ENCODE measurements at places on chromosomes 3 and 15.

DNA sequence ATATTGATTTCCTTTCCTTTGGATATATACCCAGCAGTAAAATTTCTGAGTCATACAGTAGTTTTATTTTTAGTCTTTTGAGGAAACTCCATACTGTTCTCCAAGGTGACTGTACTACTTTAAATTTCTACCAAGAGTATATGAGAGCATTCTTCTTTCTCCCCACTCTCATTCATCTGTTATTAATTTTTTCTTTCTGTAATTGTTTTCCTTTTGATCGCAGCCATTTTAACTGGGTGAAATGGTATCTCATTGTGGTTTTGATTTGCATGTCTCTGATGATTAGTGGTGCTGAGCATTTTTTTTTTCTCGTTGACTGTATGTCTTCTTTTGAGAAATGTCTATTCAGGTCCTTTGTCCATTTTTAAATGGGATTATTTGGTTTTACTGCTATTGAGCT, 18.3 kb upstream of the VGLL3 start:
- no peak for DNase-seq

GRCh38 chr3:76615719-76616118, 424.2 kb upstream of the ROBO2 start:
- DNase-seq: no peak

- no peak for DNase-seq
These were observed 18.6 kb upstream of the CNTN3 start for GRCh38 chr3:74633021-74633420.

DNA sequence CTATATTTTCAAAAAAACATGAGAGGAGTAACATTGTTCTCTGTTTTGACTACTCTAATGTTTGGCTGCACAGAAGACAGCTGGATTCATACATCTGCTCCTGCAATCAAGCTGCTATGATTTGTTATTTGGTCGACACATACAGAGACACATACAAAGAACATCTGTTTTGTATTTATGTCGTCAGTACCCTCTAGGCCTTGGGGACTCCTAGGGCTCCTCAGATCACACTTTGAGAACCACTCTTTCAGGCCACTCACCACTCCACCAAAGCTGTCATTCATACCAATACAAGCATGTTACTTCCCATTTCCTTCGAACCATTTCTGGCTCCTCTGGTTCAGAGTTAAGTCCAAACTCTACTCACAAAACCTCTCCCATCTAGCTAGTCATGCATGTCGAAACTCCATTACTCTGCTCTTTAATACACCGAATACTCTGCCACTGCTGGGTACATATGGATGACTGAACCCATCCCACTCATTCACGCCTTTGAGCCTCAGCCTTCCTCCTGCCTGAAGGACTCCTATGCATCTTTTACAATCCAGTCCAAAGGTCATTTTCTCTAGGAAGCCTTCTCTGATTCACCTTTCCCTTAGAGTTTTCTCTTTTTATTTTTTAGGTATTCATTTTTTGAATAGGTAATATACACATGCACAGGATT, 102.9 kb upstream of the ARHGEF3 start:
- DNase-seq: no peak

DNA sequence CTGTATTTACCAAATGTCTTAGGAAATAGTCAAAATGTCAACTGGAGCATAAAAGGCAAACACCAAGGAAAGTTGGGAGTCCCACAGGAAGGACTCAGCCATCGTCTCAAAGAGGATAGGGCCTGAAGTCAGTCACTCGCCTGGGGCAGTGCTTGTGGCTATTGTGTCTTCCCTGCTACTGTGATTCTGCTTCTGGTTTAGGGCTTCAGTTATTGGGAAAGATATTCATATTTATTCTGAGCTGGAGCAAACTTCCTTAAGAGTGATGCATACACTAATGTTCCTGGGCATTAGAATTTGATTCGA, 118.1 kb downstream of the EDEM1 start:
- DNase-seq: no peak

- no peak for DNase-seq
These were observed 86.0 kb upstream of the MFGE8 start for GRCh38 chr15:88998980-88999713.

GRCh38 chr3:152281133-152281713, 12.5 kb downstream of the MBNL1 start:
- DNase-seq: no peak

DNA sequence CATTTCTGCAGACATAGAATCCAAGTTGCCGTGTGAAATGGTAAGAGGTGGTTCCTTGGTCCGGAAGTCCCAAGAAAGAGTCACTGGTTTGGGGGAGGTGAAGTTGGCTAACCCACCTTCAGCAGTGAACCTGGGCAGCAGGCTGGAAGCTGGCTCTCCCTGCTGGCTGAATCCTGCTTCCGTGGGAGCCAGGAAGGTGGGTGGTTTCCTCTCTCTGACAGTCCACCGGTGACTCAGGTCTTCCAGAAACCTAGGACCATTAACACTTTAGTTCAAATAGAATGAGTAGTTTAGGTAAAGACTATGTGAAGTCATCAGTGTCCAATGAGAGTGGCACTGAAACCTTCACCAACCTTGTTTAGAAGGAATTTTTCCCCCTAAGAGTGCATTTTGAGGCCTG, 87.4 kb upstream of the CACNA2D3 start:
- no peak for DNase-seq

GRCh38 chr15:32124726-32125125, 94.4 kb downstream of the CHRNA7 start:
- DNase-seq: no peak

DNA sequence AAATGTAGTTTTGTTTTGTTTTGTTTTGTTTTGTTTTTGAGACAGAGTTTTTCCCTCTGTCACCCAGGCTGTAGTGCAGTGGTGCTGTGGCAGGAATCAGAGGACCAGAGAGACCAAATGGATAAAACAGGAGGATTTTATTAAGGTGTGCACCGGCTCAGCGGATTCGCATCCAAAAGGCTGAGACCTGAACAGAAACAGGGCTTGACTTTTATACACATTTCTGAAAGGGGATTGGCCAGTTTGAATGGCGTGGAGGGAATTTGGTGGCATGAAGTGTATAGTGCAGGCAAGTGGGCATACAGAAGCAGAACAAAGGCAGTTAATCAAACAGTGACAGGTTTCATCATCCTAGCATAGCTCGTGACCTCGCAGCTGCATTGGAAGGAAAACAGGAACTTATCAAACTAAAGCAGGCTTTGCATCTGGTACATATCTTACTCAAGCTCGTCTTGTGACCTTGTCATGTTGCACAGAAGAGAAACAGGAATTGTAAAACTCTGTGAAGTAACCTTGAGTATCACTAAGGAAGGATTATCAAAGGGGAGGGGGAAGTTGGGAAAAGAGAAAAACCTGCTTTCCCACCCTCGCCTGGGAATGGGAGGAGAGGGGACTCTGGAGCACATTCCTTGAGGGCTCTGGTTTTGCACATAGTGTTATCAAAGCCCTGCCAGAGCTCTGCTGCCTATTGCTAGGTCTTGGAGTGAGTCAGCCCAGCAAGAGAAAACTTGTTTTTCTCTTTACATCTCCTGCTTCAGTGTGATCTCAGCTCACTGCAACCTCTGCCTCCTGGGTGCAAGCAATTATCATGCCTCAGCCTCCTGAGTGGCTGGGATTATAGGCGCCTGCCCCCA, 38.5 kb downstream of the C3orf62 start:
- no peak for DNase-seq

- DNase-seq: no peak
These were observed 109.6 kb downstream of the ADCY5 start for GRCh38 chr3:123339302-123339701.

DNA sequence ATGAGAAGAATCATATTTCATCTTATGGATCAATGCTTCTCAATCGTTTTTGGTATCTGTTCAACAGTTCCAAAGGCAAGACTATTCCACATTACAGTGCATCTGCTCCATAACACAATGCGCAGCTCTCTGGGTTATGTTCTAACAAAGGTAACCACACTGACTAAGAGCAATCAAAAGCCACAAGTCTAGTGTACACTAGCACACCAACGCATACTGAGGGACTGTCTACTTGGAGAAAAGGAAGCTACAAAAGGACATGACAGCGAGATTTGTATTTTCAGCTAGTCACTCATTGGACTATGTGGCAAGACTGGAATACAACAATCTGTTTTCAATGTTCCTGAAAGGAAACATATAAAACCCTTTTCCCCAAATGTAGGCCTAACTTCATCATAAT, 35.8 kb downstream of the SETD2 start:
- no peak for DNase-seq

- DNase-seq: no peak
These were observed 796.2 kb downstream of the NAALADL2 start for GRCh38 chr3:175655351-175655750.

GRCh38 chr15:44968475-44968874, 12.0 kb downstream of the TERB2 start:
- no peak for DNase-seq

DNA sequence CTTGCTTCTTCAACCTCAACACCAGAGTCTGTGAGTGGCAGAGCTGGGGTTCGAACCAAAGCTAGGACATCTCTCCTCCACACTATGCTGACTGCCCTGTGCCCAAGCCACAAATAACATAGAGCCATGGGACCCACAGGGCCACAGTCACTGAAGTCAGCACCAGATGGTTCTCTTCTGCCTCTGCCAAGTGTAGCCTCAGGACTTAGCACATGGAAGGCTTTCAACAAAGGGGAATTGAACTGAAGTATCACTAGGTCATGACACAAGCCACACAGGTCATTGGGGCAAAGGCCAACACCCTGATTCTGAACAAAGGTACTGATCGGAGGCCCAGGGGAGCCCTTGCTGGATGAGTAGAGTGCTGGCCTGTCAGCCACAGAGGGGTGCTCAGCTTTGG, 83.6 kb downstream of the BDH1 start:
- no peak for DNase-seq

- DNase-seq: peak; percentile 17
These were observed 63.6 kb downstream of the LINGO1 start for GRCh38 chr15:77568973-77569728.

DNA sequence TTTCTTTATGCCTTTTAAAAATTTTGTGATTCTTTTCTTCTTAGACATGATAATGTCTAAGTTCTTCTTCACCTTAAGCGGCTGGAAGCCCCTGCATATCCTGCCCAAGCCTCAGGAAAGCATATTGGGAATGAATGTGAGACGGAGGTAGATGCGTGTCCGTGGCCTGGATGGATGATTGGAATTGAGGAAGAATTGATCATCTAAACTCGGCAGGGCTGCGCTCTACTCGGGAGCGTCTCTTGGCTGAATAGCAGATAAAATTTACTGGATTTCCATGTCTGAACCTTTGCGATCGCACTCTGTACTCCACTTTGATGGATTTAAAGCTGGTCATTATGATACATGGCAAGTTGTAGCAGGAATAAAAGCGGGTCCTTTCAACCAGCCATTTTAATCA, 406.7 kb upstream of the ONECUT1 start:
- no peak for DNase-seq

DNA sequence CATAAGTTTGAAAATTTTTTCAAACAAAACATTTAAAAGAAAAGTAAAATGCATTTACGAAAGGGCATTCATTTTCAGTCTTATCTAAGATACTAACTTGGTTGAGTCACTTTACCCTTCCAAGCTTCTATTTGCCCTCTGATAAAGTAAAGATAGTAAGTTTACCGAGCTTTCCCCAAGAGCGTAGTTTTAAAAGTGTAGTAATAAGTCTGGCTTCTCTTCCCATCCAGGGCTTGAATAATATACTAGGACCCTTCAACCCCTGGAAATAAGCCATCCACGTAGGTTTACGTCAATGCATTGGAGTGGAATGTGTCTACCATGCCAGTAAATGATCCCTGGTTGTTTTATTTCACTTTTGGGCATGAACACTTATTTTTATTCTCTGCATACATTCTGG, 608.3 kb downstream of the NTRK3 start:
- DNase-seq: no peak

DNA sequence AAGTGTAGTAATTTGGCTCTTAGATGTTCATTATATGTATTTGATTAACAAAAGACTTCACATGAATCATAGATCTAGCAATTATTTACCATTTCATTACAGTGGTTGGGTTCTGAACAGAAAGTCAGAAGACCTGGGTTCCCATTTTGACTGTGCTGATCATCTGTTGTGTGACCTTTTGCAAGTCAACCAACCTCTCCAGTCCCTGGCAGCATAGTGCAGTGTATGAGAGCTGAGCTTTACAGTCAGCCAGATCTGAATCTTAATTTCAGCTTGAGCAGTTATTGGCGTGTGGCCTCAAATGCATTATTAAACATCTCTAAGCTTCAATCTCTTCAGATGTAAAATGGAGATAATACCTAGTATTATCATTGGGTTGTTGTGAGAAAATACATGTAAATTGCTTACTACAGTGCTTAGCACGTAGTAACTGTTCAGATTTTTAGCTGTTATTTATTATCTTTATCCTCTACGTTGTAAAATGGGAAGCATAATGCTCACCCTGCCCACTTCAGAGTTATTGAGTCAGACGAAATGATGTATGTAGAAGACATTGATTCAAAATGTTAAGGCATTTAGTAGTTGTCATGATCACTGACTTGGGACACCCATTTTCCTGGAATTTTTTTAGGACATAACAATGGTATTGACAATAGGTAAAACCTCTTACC, 104.0 kb downstream of the KLHL25 start:
- DNase-seq: no peak

GRCh38 chr3:126665221-126665936, 10.5 kb upstream of the TXNRD3 start:
- no peak for DNase-seq

- DNase-seq: no peak
These were observed 10.1 kb downstream of the MELTF start for GRCh38 chr3:197019535-197019934.

GRCh38 chr15:99906311-99906710, 173.1 kb upstream of the LYSMD4 start:
- DNase-seq: no peak

DNA sequence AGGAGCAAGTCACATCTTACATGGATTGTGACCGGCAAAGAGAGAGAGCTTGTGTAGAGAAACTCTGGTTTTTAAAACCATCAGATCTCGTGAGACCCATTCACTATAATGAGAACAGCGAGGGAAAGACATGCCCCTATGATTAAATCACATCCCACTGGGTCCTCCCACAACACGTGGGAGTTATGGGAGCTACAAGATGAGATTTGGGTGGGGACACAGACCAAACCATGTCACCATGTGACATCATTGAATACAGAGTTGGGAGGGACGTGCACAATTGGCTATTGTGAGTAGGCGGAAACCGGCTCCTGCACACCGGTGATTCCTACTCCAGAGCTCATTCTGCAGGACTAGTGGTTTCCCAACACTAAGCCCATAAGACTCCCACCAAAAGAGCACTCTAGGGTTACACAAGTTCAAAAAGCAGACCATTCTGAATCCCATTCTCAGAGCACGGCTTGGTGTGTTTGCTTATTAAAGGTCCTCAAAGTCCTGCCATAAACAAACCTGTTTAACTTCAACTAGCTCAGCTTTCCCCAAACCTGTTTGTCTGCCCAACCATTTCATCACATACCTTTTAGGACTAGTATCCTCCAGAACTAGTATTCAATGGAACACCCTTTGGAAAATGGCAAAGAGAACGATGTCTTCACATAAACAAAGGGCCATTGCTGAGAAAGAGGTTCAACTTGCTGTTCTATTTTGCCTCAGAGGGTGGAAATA, 167.6 kb downstream of the TLE3 start:
- no peak for DNase-seq
